T-helper 22 cell (primary cell): ENCODE measurements at places on chromosomes 11 and 22.

GRCh38 chr22:33036881-33037280 is 21.3 kb downstream of the SYN3 start:
- no peak for DNase-seq

DNA sequence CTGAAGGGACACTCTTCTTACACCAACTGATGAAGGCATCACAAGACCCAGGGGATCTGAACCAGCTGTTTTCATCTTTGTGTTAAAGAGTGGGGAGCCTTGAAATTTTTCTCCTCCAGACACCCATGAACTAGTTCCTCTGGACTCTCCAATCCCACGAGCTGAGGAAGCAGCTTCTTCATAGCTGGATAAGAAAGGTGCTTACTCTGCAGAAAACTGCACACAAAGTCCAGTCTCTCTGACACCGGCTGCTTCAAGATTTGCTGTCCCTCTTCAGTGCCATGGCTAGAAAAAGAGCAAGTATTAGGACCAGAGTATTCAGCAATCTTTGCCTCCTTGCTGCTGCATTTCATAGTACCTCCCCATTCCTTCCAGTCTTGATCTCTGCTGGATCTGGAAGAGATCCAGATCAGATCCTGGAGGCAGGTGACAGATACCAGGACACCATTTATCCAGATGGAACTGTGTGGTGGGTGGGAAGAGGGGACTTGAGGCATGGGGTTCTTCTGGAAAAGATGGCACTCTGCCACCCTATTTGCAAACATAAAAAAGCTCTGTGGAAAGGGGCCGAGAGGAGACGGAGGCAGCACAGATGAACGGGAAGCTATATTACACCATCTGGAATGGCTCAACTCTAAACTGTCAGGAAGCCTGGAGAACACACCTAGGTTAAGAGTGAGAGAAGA is 25.5 kb downstream of the IL18BP start:
- DNase-seq, result no peak

- DNase-seq, result no peak
Measured at GRCh38 chr11:45100339-45100738, 46.1 kb upstream of the PRDM11 start.

GRCh38 chr11:103436131-103436770 is 327.0 kb downstream of the DYNC2H1 start:
- no peak for DNase-seq

GRCh38 chr11:131649856-131650255 is 279.4 kb downstream of the NTM start:
- no peak for DNase-seq

DNA sequence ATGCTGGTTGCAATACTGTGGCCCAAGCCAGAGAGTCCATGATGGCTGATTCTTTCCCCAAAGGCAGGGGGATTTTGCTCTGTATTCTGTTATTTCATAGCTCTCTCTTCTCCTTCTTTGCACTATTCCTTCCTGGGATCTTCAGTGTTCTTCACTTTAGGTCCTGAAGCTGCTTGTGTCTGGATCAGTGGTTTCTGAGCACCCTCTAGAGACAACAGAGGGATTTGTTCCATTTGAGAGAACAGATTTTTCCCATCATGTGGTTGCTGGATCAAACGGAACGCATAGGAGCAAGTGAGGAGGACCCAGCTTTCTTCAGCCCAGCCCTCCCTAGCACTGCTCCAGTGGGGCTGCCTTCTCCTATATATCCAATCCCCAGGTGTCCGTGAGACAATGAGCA is 68.7 kb upstream of the SYN3 start:
- no peak for DNase-seq

DNA sequence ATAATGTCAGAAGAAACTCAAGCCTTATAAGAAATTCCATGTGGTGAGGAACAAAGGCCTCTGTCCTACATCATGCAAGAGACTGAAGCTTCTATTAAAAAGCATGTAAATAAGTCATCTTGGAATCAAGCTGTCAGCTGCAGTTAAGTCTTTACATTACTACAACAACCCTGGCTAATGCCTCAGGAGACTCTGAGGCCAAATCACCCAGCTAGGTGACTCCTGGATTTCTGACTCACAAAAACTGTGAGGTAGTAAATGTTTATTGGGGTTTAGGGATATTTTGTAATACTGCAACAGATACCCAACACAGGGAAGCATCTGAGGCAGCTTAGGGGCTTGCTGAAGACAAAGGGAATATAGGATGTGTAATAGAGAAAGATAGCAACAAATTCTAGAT is 89.6 kb downstream of the C11orf87 start:
- DNase-seq, result no peak

DNA sequence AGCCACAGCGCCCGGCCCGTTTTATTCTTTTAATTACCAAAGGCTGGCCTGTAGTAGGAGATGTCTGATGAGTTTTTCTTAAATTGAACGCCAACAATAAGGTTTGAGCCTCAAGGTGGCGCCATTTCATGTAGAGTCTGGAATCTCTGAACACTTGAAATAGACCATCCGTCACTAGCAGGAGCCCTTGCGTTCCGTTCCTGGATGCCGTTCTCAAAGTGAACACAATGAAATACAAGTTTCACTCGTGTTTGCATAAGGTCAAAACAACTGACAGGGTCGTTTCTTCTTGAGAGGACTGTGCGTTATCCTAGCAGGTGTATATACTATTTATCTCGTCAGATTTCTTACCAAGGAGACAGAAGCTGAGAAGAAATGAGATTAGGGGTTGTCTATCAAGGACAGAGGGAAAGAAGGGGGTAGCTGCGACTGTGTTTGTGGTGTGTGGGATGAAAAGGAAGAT is 18.7 kb upstream of the SCGB1D1 start:
- DNase-seq, result peak; percentile 16

- DNase-seq, result no peak
Measured at GRCh38 chr22:42947211-42947990, 67.5 kb downstream of the PACSIN2 start.

GRCh38 chr11:85705800-85706199 is 19.8 kb upstream of the CCDC89 start:
- DNase-seq, result no peak

- DNase-seq, result no peak
Measured at GRCh38 chr11:62344210-62344609, 7.0 kb downstream of the ASRGL1 start.

- no peak for DNase-seq
Measured at GRCh38 chr22:39300186-39300830, 19.1 kb downstream of the RPL3 start.

DNA sequence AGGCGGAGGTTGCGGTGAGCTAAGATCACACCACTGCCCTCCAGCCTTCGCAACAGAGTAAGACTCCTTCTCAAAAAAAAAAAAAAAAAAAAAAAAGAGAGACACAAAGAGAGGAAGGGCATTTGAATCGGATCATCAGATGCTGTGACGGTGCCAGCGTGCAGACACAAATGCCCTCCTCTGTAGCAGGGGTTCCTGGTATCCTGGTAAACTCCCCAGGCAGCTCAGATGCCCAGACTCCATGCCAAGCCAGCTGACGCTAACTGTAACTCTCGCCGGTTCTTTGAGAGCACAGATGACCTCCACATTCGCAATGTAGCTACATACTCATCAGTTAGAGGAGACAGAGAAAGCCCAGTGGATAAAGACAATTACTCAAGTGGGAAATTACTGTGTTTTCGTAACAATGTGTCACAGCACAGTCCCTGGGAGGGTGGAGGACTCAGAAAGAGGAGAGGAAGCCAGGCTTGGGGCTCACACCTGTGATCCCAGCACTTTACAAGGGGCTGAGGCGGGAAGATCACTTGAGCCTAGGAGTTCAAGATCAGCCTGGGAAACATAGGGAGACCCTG is 153.1 kb downstream of the BRD1 start:
- no peak for DNase-seq

- no peak for DNase-seq
Measured at GRCh38 chr11:129968591-129969419, 33.8 kb downstream of the PRDM10 start.
